ENCODE measurements at places on chromosomes 4 and X.

GRCh38 chr4:183139058-183139750, 40.1 kb downstream of the WWC2 start:
- DNase-seq: no peak

- DNase-seq: peak; percentile 75
Observed at GRCh38 chrX:20372533-20372932, 105.8 kb upstream of the RPS6KA3 start.

GRCh38 chrX:68665502-68665901, 18.0 kb downstream of the STARD8 start:
- peak; percentile 38 for DNase-seq

DNA sequence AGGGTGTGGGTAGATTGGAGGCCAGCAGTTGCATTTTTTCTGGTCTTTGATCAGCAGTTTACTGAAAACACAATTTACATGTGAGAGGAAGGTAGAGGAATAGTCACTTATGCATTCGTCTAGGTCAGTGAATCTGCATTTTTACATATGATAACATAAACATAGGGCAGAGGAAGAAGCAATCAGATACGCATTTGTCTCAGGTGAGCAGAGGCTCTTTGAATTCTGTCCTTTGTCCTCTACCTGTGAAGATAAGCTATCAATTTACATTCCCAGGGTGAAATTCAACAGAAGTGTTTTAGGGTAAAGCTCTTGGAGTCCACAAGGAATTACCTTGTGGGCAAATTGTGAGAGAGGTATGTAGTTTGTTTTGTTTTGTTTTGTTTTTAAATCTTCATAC, 306.5 kb downstream of the MAGEB5 start:
- DNase-seq: no peak

DNA sequence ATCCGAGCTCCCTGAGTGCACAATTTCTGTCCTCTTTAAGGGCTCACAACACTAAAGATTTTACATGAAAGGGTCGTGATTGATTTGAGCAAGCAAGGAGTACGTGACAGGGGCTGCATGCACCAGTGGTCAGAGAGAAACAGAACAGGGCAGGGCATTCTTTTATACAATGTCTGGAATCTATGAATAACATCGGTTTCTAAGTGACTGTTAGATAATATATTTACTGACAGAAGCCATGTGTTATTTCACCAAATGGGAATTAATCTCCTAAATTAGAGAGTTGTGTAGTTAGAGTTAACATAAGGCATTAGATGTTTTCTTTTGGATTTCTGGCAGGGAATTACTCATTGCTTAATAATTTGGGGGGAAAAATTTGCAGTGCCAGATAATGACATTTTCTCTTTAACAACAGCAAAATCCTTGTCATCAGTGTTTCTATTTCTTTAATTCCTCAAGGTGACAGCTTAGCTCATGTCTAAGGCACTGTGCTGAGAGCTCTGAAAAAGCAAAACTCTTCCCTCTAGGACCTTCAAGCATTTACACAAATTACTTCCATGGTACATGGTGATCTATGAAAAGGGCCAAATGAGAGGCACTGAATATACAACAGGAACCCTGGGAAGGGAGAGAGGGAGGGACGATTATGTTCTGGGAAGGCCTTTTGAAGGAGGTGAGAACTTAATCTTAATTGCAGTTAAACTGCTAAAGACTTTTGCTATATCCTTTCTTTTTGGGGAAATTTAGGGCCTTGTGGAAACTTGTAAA, 145.0 kb downstream of the RTL3 start:
- DNase-seq: no peak

GRCh38 chr4:169210504-169211118, 60.1 kb downstream of the SH3RF1 start:
- DNase-seq: peak; percentile 79

- DNase-seq: no peak
Observed at GRCh38 chr4:14908635-14909034, 93.6 kb upstream of the CPEB2 start.

DNA sequence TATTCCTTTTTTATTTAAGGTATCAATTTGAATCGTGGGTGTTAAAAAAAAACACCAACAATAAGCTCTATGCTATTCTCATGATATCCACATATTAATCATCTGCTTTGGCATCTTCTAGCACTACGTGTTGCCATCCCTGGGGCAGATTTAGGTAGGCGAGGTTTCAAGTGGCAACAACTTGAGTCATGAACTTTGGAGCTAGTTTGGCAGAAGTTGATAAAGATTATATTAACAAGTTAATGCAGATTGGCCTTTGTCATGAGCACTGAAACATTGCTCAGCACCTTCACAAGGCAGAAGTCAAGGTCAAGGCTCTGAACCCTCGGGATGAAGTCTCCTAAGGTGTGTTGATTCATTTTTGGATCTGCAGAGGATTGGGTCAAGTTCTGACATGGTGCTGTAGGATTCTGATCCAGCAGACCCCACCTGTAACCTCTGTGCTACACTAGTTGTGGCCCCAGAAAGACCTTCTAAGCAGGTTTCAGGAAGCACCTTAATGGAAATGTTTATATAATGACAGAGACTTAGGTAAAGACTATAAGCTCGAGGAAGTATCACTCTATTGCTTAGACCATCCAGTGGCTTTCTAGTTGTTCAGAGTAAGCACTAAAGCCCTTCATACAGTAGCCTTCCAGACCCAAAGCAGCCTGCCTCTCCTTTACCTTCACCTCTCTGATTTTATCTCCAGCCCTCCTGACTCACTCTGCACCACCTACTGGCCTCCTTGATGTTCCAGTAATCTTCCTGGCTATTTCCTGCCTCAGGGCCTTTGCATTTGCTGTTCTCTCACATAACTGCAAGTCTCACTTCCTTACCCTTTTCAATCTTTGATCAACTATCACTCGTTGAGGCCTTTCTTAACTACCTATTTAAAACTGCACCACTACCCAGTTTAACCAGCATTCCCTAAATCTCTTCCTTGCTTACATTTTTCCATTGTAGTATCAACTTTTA, 117.0 kb upstream of the SLC4A4 start:
- no peak for DNase-seq

DNA sequence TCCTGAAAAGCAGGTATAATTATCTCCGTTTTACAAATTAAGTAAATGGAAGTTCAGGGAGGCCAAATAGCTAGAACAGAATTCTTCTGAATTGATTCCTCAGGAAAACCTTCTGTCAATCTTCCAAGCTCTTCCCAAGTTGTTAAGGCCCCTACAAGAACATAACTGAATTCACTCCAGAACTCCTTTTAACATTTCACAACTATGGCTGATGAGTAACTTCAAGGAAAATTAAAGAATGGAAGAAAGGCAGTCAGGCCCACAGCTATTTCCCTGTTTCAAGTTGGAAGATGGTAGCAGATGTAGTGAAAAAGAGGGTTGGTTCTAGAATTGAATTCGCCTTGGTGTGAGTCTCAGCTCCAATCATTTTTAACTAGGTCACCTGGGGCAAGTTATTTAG, 15.9 kb downstream of the SETD7 start:
- no peak for DNase-seq

GRCh38 chr4:142373610-142374009, 472.5 kb downstream of the INPP4B start:
- DNase-seq: no peak

GRCh38 chr4:120874792-120875774, 47.4 kb downstream of the PRDM5 start:
- no peak for DNase-seq
